ENCODE measurements at places on chromosomes 7 and 10.
A peak's percentile ranks its signal among the peaks of the same experiment; 100 is the strongest.

- no peak overlapping the region for H3K4me3 ChIP-seq
- no peak overlapping the region for H3K27ac ChIP-seq
- no peak for DNase-seq
Measured at GRCh38 chr10:19683960-19684359, 132.3 kb upstream of the PLXDC2 start.

- no peaks in the 10 kb centered on the region for H3K27me3 ChIP-seq
- H3K36me3 ChIP-seq, result no peaks in the 10 kb centered on the region
- no peak for DNase-seq
- H3K4me3 ChIP-seq, result no peak overlapping the region
- no peak overlapping the region for H3K27ac ChIP-seq
- H3K4me1 ChIP-seq, result no peaks in the 10 kb centered on the region
Measured at GRCh38 chr10:121217331-121217730, 366.2 kb downstream of the WDR11 start.

GRCh38 chr7:129556607-129557133, 54.3 kb downstream of the SMKR1 start:
- no peak for DNase-seq
- peaks cover 6% of the 10 kb centered on the region for H3K4me1 ChIP-seq
- no peaks in the 10 kb centered on the region for H3K36me3 ChIP-seq
- H3K27ac ChIP-seq, result no peak overlapping the region
- H3K27me3 ChIP-seq, result peaks cover 2% of the 10 kb centered on the region

- no peaks in the 10 kb centered on the region for H3K4me1 ChIP-seq
- no peak overlapping the region for H3K27ac ChIP-seq
- no peak for DNase-seq
- H3K4me3 ChIP-seq, result no peak overlapping the region
Measured at GRCh38 chr7:32115831-32116230, 45.6 kb upstream of the PDE1C start.

GRCh38 chr10:64733980-64734379, 1212.8 kb downstream of the REEP3 start:
- no peak overlapping the region for H3K4me3 ChIP-seq
- DNase-seq, result no peak
- no peak overlapping the region for H3K27ac ChIP-seq
- no peaks in the 10 kb centered on the region for H3K27me3 ChIP-seq

- H3K27ac ChIP-seq, result no peak overlapping the region
- H3K4me1 ChIP-seq, result peaks cover 73% of the 10 kb centered on the region
Measured at GRCh38 chr10:110458266-110458920, 39.3 kb upstream of the DUSP5 start.

- no peak for DNase-seq
- no peaks in the 10 kb centered on the region for H3K4me1 ChIP-seq
- H3K27ac ChIP-seq, result no peak overlapping the region
- no peak overlapping the region for H3K4me3 ChIP-seq
- peaks cover 13% of the 10 kb centered on the region for H3K27me3 ChIP-seq
- H3K36me3 ChIP-seq, result no peaks in the 10 kb centered on the region
Measured at GRCh38 chr7:154854836-154855235, 148.1 kb downstream of the PAXIP1 start.

DNA sequence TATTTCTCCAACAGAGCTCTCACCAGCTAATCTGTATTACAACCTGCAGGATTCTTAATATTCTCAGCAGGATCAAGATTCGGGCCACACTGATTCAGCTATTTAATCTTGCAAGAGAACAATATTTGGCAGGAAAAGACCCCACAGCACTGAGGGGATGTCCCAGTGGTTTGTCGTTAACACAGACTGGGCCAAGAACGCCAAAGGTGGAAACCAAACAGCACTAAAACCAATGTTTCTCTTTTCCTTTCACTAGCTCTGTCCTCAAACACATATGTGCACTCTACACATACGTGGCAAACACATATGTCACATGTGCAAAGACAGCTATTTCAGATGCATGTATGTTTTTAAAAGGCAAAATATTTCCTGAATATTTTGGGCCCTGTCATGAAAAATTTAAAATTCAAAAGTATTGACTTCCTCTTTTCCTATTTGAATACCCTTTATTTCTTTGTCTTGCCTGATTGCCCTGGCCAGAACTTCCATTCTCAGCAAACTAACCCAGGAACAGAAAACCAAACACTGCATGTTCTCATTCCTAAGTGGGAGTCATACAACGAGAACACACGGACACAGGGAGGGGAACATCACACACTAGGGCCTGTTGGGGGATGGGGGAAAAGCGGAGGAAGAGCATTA, 51.7 kb upstream of the NEBL start:
- H3K36me3 ChIP-seq, result no peaks in the 10 kb centered on the region
- H3K27ac ChIP-seq, result no peak overlapping the region
- no peak overlapping the region for H3K4me3 ChIP-seq
- H3K4me1 ChIP-seq, result peaks cover 2% of the 10 kb centered on the region
- H3K27me3 ChIP-seq, result no peaks in the 10 kb centered on the region

- H3K4me1 ChIP-seq, result peaks cover 72% of the 10 kb centered on the region
- DNase-seq, result peak; percentile 88
- no peaks in the 10 kb centered on the region for H3K27me3 ChIP-seq
- H3K27ac ChIP-seq, result peak within 1 kb of the TSS; percentile 93
- H3K36me3 ChIP-seq, result peaks cover 39% of the 10 kb centered on the region
Measured at GRCh38 chr10:70602665-70603448, at the start of gene PRF1. Gene PRF1, minus strand, starts transcription at chr10:70602741. Its CDS starts 1,839 bp downstream, at chr10:70600902.

DNA sequence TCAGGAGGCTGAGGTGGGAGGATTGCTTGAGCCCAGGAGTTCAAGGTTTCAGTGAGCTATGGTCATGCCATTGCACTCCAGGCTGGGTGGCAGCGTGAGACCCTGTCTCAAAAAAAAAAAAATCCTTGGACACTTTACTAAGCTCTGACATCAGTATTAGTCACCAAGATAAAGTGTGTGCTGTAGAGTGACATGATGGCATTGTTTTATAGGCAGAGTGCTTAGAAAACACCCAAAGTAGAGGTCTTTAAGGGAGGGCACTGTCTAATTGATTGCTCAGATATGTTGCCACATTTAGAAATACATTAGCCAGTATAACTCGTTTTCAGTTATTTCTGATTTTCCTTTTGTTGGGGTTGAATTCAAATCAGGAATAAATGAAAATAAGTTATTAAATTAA, 235.9 kb downstream of the REEP3 start:
- H3K36me3 ChIP-seq, result no peaks in the 10 kb centered on the region
- H3K27ac ChIP-seq, result no peak overlapping the region
- H3K4me1 ChIP-seq, result no peaks in the 10 kb centered on the region
- peaks cover 35% of the 10 kb centered on the region for H3K27me3 ChIP-seq

DNA sequence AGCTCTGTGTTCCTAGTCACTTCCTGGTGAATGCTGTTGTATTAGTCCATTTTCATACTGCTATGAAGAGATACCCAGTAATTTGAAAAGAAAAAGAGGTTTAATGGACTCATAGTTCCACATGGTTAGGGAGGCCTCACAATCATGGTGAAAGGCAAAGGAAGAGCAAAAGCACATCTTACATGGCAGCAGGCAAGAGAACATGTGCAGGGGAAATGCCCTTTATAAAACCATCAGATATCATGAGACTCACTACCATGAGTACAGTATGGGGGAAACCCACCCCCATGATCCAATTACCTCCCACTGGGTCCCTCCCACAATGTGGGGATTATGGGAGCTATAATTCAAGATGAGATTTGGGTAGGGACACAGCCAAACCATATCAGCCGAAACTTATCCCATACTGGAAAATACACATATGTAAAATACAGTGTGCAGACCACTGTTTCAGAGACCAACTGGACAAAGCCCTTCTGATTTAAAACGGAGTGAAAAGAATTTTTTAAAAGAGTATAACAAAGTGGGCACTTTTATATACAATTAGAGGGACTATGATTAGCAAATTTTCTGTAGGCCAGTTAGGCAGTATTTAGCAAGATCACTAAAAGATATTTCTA, 8.0 kb downstream of the CYREN start:
- no peaks in the 10 kb centered on the region for H3K27me3 ChIP-seq
- peaks cover 57% of the 10 kb centered on the region for H3K4me1 ChIP-seq
- H3K36me3 ChIP-seq, result peaks cover 73% of the 10 kb centered on the region
- no peak for DNase-seq
- H3K4me3 ChIP-seq, result no peak overlapping the region

GRCh38 chr10:88888810-88889445, 8.9 kb downstream of the STAMBPL1 start:
- H3K4me3 ChIP-seq, result no peak overlapping the region
- DNase-seq, result no peak
- no peak overlapping the region for H3K27ac ChIP-seq
- no peaks in the 10 kb centered on the region for H3K27me3 ChIP-seq
- peaks cover 7% of the 10 kb centered on the region for H3K36me3 ChIP-seq

- H3K27me3 ChIP-seq, result peaks cover 43% of the 10 kb centered on the region
- DNase-seq, result no peak
- H3K4me1 ChIP-seq, result no peaks in the 10 kb centered on the region
- H3K27ac ChIP-seq, result no peak overlapping the region
Measured at GRCh38 chr7:156993021-156993924, 17.2 kb downstream of the MNX1 start.

GRCh38 chr7:132536654-132537395, 39.4 kb downstream of the PLXNA4 start:
- peaks cover 2% of the 10 kb centered on the region for H3K4me1 ChIP-seq
- H3K27ac ChIP-seq, result no peak overlapping the region
- no peaks in the 10 kb centered on the region for H3K36me3 ChIP-seq

DNA sequence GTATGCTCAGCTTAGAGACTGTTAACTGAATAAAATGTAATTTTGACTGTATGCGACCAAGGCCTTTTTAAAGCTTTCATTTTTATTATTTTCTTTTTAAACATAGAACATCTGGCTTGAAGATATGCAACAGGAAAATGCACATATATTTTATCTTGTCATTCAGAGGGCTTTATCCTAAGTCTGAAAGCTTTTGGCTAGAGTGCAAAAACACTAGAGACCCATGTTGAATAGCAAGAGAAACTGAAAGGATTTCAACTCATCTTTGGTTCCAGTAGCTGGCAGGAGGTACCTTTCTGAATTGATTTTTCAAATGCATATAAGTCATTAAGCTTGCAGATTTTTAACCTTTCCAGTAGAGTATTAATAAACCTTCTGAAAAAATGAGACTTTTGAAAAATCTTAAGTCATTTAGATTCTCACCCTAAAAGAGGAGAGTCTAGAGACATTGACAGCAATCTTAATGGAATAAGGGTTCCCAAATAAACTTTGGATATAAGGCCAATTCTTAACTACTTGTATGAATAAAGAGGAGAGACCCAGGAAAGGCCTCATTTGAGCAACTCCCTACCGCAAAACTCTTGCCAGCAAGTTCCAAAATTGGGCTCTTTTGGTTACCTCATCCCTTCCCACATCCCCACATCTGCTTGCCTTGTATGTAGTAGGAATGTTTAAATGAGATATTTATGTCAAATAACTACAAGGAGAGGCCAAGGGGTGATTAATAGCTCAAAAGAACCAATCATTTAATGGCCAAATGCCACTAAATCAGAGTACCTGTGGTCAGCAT, 454.4 kb downstream of the HTR7 start:
- no peaks in the 10 kb centered on the region for H3K36me3 ChIP-seq
- no peak overlapping the region for H3K27ac ChIP-seq
- no peak for DNase-seq
- H3K27me3 ChIP-seq, result peaks cover 3% of the 10 kb centered on the region
- H3K4me3 ChIP-seq, result no peak overlapping the region
- H3K4me1 ChIP-seq, result no peaks in the 10 kb centered on the region

- peaks cover 48% of the 10 kb centered on the region for H3K4me1 ChIP-seq
- H3K4me3 ChIP-seq, result peak overlapping the region; percentile 8
- no peaks in the 10 kb centered on the region for H3K36me3 ChIP-seq
- H3K27ac ChIP-seq, result peak overlapping the region; percentile 21
- no peak for DNase-seq
Measured at GRCh38 chr7:6256109-6256483, 16.3 kb downstream of the CYTH3 start.

DNA sequence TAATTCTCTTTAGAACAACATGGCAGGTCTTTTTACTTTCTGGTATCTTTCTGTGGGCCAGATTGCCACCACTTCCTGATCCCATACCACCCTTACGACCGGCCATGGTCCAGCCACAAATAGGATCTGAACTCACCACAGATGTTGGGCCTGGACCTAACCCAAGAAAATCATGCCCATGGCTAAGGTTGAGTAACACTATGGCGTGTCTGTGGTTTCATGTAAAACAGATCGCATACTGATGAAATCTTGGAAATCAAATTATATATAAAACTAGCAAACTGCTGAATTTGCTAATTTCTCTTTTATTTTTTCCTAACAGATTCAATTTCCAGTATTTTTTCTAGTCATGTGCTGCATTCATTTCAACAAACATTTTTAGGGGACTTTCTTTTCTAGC, 77.2 kb downstream of the CH25H start:
- no peak overlapping the region for H3K27ac ChIP-seq
- no peak for DNase-seq
- H3K36me3 ChIP-seq, result no peaks in the 10 kb centered on the region
- H3K4me1 ChIP-seq, result peaks cover 2% of the 10 kb centered on the region
- peaks cover 11% of the 10 kb centered on the region for H3K27me3 ChIP-seq

- H3K27ac ChIP-seq, result no peak overlapping the region
- H3K27me3 ChIP-seq, result no peaks in the 10 kb centered on the region
- no peaks in the 10 kb centered on the region for H3K4me1 ChIP-seq
- no peak for DNase-seq
- H3K36me3 ChIP-seq, result no peaks in the 10 kb centered on the region
Measured at GRCh38 chr7:137395420-137395819, 51.9 kb upstream of the PTN start.

DNA sequence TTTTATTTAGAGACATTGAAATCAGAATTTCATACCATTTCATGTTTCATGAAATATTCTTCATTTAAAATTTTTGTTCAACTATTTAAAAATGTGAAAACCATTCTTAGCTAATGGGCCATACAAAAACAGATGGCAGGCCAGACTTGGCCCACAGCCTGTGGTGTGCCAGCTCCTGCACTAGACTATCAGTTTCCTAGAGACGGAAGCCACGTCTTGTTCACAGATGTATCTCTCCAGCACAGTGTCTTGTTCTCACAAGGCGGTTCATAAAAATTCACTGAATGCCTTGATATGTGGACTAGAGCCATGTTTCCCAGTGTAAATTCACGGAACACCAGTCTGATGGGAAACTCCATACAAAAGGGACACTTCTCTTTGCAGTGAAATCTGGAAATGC, 216.0 kb downstream of the KCNMA1 start:
- no peak overlapping the region for H3K27ac ChIP-seq
- H3K4me1 ChIP-seq, result no peaks in the 10 kb centered on the region
- no peak overlapping the region for H3K4me3 ChIP-seq
- DNase-seq, result no peak
- H3K36me3 ChIP-seq, result no peaks in the 10 kb centered on the region

GRCh38 chr7:126803990-126804389, 448.8 kb downstream of the GRM8 start:
- no peak for DNase-seq
- H3K27me3 ChIP-seq, result peaks cover 3% of the 10 kb centered on the region
- H3K27ac ChIP-seq, result no peak overlapping the region
- H3K4me1 ChIP-seq, result no peaks in the 10 kb centered on the region
